ENCODE measurements at places on chromosomes 5 and 9. TPM values are rescaled to one million over a fixed set of nuclear protein-coding genes. Genes with fewer than 3 reads are reported as not detected.

DNA sequence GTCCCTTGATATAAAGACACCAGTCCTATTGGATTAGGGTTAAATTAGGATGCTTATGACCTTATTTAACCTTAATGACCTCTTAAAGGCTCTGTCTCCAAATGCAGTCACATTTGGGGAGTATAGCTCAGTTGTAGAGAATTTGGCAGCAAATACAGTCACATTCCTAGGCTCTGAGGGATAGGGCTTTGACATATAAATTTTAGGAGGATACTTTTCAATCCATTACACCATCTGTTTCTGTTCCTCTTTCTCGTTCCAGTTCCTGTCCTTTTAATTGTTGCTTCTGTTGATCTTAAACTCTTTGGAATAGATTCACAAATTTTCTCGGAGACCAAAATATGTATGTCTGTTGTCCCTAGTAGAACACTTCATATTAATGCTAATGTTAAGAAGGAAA is 390.0 kb upstream of the PCSK5 start:
- no peak for DNase-seq

Gene GAS1
- 7.4 TPM for total RNA-seq

GRCh38 chr9:87614397-87614796 is 111.5 kb upstream of the CTSL start:
- DNase-seq, result no peak

GRCh38 chr5:59287884-59288283 is 605.6 kb downstream of the PDE4D start:
- no peak for DNase-seq

DNA sequence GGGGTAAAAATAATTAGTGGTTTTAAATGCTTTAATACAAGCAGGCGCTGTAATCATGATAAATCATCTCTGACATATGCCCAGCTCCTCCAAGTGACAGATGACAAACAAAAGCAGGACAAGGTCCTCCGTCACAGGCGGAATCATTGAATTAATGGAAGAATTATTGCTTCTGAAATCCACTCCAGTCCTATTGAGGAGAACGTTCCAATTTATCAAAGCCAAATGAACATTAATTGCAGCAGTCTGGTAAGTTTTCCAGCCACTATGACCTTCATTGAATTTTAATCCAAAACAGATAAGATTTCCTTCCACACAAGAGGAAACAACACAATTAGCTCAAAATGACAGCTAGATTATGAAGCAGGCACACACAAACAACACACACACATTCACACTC is 136.8 kb downstream of the ASTN2 start:
- DNase-seq, result no peak

Gene AMBP
- 3,808 TPM for total RNA-seq

Gene SMIM33
- not detected for total RNA-seq

DNA sequence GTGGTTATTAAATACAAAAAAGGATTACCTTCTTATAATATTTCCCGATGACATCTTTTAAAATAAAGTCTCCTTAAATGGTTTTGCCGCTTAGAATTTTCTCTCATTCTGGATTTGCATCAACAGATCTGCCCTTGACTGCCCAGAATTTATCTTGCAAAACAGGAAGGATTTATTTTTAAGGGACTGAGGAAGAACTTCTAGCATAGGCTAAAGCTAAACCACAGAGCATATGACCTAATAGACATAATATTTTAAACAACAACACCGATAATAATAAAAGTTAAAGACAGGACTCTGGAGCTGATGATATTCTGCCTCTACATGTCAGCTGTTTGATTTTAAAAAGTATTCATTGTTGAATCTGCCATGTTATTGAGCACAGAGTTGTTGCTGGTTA is 145.3 kb upstream of the ADCY2 start:
- no peak for DNase-seq

Gene IL33
- total RNA-seq, result 15.3 TPM

GRCh38 chr5:128671943-128672342 is 133.9 kb upstream of the FBN2 start:
- DNase-seq, result no peak

- no peak for DNase-seq
Measured at GRCh38 chr5:160061770-160062169, 52.8 kb downstream of the TTC1 start.

Gene IFNA13
- not detected for total RNA-seq

Gene SOX30
- total RNA-seq, result under 0.01 TPM

Gene ROPN1L
- total RNA-seq, result 1.2 TPM

DNA sequence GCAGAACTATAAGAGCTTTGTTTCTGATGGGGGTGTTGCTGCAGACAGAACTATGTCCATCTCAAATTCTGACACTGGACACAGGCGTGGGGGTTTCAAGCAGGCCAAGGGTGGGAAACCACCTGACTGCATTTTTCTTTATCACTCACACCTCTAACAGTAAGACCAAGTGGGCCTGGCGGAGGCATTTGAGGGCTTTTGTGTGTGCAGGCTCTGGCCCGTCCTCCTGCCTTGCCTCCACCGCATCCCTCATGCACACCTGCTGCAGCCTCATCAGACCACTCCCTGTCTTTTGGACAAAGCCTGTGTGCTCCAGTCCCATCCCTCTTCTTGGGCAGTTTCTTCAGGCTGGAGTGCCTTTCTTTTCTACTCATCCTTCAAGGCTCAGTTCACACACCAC is 7.9 kb downstream of the OR13J1 start:
- DNase-seq, result peak; percentile 22

Gene ENG
- total RNA-seq, result 23.5 TPM

DNA sequence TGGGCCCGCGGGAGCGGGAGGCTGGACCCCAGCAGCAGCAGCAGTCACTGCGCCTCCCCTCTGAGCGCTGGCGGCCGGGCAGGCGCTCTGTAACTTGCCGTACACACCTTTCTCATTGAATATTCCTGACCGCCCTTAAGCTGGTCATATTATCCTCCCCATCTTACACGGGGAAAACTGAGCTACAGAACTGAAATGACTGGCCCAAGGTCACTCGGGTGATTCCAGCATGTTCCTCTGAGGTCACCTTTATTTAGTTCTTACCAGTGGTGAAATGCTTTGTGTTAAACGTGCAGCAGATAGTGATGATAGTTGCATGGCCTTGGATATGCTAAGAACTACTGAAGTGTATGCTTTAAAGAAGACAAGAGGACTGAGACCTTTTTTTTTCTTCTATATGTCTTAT is 607 bp downstream of the UQCRQ start:
- no peak for DNase-seq

GRCh38 chr9:37340961-37341360 is 81.5 kb upstream of the GRHPR start:
- DNase-seq, result no peak

DNA sequence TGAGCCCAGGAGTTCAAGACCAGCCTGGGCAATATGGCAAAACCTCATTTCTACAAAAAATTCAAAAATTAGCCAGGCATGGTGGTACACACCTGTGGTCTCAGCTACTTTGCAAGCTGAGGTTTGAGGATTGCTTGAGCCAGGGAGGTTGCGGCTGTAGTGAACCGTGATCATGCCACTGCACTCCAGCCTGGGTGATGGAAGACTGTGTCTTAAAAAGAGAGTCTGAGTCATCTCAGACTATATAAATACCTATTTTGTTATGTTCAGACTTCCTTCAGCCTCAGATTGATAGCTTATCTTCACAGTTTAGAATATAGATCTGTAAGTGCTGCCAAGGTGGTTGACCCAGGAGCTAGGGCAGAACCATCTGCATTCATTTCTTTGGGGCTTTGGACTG is 1.6 kb upstream of the PAIP2 start:
- DNase-seq, result no peak

DNA sequence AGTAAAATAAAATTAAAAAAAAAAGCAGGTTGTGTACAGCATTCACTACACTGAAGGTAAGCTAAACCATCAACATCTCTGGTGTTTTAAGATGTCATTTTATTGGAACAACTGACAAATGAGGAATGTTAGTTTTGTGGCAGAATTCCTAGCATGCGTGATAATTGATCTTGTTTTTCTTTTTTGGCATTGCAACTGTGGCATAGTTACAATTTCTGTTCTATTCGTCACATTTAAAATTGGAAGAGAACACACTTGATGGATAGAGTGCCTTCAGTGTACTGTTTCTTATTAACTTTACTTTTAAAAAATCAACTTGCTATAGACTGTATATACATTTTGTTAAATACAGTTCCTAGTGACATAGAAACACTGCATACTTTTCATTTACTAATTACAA is 43.6 kb upstream of the TNFSF15 start:
- no peak for DNase-seq

- peak; percentile 89 for DNase-seq
Measured at GRCh38 chr9:89661956-89662717, 57.3 kb downstream of the GADD45G start.

Gene PCDHGA4
- 0.23 TPM for total RNA-seq

DNA sequence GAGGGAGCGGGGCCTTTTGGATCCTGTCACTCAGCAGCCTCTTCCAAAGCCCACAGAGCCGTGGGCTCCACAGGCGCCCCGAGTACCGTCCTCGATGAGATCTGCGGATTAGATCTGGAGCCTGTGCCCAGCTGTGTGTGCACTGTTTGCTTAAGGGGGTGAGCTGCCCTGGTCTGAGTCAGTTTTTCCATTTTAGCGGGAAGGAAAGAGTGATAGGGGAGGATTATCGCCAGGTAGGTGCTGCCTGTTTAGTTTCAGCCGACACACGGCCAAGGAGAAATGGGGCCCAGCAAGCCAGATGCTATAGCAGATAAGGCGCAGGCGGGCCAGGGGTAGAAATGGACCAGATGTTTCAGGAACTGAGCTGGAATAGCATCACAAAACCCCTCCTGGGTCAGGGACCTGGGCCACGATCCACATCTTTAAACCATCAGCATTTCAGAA is 18.1 kb downstream of the COL5A1 start:
- no peak for DNase-seq

DNA sequence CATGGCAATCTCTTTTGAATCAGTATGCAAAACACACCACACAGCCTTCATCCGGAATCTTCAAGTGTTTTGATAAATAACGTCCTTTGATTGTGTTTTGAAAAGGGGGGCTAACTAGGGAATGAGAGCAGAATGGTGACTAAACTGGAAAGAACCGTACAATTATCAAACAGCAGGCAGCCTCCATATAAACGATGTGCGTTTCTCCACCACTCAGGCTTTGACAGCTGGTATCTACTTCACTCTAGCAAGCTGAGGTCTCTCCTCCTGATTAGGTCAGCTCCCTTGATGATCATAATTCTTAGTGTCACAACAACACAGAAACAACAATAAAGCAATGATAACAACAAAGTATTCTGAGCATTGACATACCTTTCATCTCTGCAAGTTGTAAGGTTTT is 465.9 kb downstream of the TUSC1 start:
- DNase-seq, result no peak

DNA sequence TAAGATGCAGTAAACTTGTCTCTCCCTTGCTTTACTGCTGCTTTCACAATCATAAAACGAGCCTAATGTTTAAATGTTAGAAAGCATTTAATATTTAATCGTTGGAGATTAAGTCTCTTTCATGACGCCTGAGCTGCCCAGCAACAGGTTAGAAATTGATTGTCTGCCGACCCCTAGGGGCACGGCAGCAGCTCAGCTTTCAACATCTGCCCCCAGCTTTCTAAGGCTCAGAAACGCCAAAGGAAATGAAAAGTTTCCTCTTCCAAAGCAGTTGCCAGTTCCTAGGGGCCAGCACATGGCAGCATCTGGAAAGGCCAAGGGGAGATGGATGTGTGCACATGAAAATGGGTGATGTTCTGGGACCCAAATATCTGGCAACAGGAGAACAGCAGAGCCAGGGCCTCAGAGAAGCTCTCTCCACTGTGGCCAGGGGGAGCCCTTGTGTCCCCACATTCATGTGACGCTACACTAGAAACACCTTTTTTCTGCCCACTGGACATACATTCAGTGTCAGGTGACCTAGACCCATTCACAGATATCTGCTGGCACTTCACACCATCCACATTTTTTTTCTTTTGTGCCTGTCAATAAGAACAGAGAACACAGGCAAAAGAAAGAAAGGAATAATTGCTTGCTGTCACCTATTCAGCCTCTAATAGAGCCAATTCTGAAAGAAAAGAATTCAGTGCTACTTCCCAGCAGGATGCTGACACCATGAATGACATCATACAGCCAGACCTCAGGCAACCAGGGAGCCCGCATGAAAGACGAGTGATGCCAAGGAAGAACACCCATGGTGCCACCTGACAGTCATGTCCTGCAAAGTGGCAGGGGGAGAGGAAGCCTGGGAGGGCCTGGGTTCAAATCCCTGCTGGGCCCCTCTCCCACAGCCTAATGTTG is 205.0 kb upstream of the TAS2R1 start:
- DNase-seq, result no peak

DNA sequence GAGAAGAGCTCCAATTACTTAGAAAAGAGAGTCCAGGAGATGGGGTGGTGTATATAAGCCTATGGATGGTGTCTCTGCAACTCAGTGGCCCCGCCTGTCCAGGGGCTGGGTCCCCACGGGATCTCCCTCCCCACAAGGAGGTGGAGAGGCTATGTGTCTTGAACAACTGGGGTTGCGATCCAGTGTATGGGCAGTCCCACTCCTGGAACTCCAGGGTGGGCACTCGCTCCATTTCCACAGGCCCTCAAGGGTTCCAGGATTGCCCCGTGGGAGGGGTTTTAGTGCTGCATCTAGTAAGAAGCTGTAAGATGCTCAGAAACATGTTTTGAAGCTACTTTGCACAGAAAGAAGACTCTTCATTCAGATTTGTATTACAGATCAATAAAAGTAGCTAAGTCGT is 558 bp upstream of the SMAD5 start:
- no peak for DNase-seq

Gene WDR38
- not detected for total RNA-seq

- DNase-seq, result no peak
Measured at GRCh38 chr5:33931136-33931535, 5.0 kb upstream of the RXFP3 start.

GRCh38 chr9:36150574-36151315 is 14.2 kb downstream of the GLIPR2 start:
- no peak for DNase-seq

Gene ZNF366
- total RNA-seq, result 0.75 TPM

- DNase-seq, result no peak
Measured at GRCh38 chr9:2413160-2413805, 208.3 kb upstream of the VLDLR start.

- DNase-seq, result no peak
Measured at GRCh38 chr5:111953351-111954127, 196.5 kb upstream of the NREP start.

DNA sequence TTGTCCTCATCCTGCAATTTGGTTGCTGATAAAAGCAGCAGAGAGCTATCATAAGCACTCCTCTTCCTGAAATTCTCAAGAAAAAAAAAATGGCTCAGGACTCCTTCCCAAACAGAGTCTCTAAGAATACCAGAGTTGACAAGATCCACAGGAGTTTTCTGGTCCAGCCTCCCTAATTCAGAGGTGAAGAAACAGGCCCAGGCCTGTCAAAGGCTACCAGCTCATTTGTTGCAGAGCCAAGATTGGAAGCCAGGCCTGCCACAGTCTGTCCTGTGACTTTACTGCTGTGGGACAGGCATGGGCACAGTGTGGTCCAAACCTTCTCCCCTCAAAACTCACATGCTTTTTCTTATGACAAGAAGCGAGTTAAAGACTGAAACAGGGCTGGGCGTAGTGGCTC is 41.5 kb downstream of the NIPSNAP3B start:
- DNase-seq, result no peak

Gene ALDOB
- total RNA-seq, result 1,744 TPM

Gene KCNV2
- not detected for total RNA-seq

GRCh38 chr9:38263532-38263931 is 129.0 kb upstream of the ALDH1B1 start:
- no peak for DNase-seq

Gene CARD19
- 15.5 TPM for total RNA-seq

Gene DOCK2
- 13.7 TPM for total RNA-seq

Gene PITX1
- not detected for total RNA-seq

- no peak for DNase-seq
Measured at GRCh38 chr5:146047396-146047795, 58.0 kb downstream of the PLAC8L1 start.
